ENCODE measurements at places on chromosomes 5 and 9.

- DNase-seq: no peak
These were observed 260.3 kb downstream of the NDUFS4 start for GRCh38 chr5:53820802-53821171.

- DNase-seq: no peak
These were observed 108.5 kb downstream of the ADRB2 start for GRCh38 chr5:148934895-148935400.

GRCh38 chr9:118473521-118473920, 769.3 kb downstream of the TLR4 start:
- no peak for DNase-seq

- DNase-seq: no peak
These were observed 39.8 kb downstream of the RASEF start for GRCh38 chr9:83023151-83023550.

GRCh38 chr5:14341571-14342230, 198.6 kb downstream of the TRIO start:
- no peak for DNase-seq

- no peak for DNase-seq
These were observed 117.6 kb upstream of the HMHB1 start for GRCh38 chr5:143694357-143694756.

DNA sequence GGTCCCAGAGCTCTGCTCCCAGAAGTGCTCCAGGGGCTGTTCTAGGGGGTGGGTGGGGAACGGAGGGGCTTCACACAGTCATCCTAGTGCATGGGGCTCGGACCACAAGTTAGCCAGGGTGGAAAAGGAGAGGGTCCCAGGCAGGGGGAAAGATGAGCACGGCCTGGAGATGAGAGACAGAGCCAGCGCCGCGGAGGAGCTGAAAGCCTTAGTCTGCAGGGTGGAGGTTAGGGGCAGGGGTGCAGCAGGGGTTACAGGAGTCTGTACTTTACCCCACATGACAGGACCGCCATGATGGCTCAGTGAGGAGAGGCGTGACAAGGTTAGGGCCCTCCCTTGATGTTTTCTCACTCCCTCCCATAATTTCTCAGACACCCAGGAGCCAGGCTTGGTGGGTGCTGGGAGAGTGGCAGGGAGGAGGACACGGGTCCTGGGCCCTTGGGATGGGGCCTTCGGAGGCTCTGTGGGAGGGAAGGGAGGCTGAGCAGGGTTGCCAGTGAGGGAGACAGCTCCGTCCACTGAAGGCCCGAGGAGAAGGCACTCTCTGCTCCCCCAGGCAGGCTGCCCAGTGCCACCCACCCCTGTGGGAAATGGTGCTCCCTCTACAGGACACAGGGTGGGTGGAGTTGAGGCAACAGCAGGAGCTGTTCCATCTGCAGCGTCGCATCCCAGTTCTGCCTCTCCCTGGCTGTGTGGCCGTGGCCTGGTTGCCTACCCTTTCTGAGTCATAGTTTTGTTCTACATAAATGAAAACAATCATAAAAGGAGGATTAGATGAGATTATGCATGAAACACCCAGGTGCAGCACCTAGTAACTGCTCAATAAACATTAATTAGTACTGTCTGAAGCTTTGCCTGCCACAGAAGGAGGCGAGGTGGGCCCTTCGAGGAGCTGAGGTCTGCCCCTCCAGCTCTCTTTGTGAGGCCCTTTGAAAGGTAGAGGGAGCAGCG, 66.2 kb downstream of the NDST1 start:
- no peak for DNase-seq

DNA sequence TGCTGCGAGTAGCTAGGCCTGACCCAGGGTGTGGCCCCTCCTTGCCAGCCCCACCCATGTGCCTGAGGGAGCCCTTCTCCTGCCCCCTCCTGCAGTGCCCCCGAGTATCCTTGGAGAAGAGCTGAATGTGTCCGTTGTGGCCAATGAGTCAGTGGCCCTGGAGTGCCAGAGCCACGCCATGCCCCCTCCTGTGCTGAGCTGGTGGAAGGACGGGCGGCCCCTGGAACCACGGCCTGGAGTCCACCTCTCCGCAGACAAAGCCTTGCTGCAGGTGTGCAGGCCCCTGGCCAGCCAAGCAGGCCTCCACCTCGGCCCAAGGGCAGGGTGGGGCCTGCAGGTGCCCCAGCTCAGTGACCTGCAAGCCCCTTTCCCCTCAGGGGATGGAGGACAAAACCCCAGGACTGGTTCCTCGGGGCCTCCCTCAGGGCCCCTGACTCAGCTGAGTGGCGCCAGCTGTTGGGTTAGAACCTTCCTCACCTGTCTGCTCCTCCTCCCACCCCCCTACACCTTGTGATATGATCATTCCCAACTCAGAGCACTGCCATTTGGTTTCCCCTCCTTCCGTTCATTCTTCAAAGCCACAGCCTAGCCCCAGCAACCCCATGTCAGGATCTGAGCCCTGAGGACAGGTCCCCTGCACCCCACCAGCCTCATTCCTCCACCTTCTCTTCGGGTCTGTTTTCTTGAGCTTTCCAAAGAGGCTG, 80.0 kb upstream of the ASS1 start:
- no peak for DNase-seq

DNA sequence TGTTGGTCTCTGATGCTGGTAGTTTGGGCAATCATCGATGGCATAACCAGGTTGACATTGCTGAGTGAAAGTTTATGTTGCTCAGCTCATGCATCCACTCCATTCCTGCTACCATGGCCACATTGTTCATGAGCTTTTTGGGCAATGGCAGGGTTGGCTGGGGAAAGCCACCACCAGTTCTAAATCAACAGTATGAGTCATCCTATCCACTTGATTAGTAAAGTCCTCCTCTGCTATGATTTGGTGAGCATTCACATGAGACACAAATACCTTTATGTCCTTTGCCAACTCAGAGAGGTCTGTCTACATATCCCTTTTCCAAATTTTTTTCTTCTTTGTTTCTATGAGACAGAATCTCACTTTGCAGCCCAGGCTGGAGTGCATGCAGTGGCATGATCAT, 129.7 kb upstream of the FBN2 start:
- no peak for DNase-seq

DNA sequence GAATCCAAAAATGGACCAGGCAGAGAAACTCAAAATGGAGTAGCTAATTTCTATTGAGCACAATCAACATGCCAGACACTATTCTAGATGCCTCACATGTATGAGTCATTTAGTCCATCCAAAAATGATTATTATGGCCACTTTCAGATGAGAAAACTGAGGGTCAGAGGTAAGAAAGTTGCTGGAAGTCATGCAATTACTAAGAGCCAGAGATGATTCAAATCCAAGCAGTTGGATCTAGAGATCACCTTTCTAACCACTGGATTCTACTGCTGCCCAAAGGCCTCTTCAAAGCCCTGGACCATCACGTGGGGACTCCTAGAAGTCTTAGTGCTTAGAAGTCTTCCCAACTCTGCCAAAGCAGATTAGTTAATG, 51.8 kb upstream of the HMHB1 start:
- DNase-seq: no peak

- DNase-seq: no peak
These were observed 50.6 kb downstream of the LRRTM2 start for GRCh38 chr5:138824516-138824915.

DNA sequence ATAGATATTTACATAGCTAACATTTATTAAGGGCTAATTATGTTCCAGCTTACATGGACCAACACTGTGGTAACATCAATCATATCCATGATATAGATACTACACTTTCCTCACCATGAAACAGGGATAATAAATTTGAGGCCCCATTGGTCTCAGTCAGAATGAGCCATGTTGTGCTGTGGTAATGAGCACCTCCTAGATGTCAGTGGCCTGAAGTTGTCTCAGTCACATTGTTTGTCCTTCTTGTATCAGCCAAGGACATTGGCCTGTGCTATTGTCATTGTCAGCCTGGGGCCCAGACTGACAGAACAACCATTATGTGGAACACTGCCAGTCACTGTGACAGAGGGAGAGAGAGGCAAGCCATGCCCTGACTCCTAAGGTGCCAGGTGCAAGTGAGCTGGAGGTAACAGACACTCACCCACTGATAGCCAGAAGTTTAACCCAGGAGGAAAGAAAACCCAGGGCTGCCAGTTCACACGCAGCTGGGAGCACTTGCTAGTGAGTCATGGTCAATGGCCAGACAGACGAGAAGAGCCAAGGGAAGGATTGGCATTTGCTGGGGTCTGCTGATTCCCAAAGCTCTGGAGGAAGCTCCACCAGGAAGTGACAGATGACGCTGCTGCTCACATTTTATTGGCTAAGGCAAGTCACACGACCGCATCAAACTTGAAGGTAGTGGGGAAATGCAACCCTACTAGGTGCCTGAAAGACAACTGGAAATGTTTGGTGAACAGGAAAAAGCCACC, 224.2 kb downstream of the MELK start:
- no peak for DNase-seq

- DNase-seq: no peak
These were observed 14.1 kb upstream of the SEMA5A start for GRCh38 chr5:9559965-9560364.

DNA sequence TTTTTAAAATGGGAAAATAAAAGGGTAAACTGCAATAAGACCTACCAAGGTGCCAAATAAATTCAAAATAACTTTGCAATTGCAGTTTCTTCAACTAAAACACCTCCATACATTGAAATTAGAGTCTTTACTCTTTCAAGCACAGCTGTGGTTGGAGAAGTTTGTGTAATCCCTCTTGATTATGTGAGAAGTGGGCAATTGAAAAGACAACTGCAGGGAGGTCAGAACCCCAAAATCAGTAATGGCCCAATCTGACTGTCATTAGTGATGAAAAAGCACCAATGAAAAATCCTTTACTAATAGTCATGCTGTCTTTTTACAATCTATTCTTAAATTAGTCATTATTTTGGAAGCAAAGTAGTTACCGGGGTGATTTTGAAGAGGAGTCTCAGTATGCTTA, 116.7 kb upstream of the RGMB start:
- DNase-seq: no peak

DNA sequence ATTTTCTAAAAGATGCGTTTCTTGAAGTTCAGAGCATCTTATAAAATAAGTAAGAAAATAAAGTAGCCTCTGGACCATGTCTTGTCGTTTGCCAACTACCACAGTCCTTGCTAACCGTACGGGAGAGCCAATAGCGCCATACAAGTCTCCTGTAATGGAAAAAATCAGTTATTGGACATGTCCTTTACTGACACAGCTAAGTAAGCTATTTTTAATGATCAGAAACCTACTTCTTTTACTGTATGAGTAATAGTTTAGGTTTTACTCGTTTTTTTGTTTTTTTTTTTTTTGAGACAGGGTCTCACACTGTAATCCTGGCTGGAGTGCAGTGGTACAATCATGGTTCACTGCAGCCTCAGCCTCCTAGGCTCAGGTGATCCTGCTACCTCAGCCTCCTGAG, 37.7 kb upstream of the RAPGEF6 start:
- DNase-seq: no peak

DNA sequence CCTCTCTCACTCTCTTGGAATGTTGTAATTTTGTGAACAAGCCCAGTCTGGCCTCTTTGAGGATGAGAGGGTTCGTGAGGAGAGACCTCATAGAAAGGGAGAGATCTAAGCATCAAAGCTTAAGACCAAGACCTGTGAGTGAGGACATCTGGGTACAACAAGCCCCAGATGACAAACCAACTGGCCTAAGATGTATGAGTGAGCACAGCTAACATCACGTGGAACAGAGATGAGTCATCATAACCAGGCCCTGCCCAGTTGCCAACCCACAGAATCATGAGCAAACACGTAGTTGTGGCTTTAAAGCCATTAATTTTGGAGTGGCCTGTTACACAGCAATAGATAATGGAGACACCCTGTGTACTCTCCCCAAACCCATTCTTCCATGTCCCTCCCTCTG, 439.1 kb upstream of the KIF2A start:
- no peak for DNase-seq

- no peak for DNase-seq
These were observed 286.4 kb downstream of the AOPEP start for GRCh38 chr9:95012902-95013301.

DNA sequence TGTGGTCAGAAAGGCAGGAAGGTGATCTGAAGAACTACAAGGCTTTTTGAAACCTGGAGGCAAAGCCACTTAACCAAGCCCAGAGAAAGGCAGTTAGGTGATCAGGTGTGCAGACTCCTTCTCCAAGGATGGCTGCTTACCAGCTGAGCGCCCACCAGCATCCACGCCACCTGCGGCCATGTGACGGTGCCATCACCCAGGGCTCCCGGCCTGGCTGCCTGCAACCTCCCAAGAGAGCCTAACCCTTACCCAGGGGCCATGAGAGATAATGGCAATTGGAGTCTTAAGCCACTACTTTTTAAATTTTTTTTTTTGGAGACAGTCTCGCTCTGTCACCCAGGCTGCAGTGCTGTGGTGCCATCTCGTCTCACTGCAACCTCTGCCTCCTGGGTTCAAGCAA, 33.1 kb upstream of the PHYKPL start:
- no peak for DNase-seq

- DNase-seq: no peak
These were observed 40.9 kb upstream of the F2RL2 start for GRCh38 chr5:76664079-76664478.

DNA sequence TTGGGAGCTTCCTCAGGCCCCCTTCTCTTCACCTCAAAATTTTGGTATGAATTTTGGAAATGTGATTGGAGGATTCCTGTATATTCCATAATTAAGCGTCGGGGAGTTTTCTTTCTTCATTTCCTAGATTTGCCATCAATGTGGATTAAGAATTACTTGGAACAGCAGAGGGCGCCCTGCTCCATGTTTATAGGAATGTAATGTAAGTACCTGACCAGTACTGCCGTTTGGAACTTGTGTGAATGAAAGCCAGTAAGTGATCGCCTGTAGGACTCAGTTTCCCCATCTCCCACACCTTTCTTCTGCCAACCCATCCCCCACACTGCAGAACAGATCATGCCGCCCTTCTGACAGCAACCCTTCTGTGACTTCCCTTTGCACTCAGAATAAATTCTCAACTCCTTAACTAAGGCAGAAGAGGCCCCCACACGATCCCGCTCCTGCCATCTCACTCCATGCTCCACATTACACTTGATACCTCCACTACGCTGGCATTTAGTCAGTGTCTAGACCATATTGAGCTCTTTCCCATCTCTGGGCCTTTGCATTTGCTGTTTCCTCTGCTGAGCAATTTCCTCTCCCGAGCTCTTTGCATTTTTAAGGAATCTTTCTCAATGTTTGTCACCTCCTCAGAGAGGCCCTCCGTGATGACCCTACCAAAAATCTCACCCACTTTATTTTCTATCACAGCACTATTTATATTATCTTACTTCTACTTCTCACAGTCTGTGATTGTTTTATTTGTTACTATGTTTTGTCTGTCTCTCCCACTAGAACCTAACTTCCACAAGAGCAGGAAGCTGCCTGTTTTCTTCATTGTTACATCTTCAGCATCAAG, 79.5 kb upstream of the HTR4 start:
- DNase-seq: no peak

- no peak for DNase-seq
These were observed 172.6 kb upstream of the PPP2R2B start for GRCh38 chr5:147051193-147051592.

DNA sequence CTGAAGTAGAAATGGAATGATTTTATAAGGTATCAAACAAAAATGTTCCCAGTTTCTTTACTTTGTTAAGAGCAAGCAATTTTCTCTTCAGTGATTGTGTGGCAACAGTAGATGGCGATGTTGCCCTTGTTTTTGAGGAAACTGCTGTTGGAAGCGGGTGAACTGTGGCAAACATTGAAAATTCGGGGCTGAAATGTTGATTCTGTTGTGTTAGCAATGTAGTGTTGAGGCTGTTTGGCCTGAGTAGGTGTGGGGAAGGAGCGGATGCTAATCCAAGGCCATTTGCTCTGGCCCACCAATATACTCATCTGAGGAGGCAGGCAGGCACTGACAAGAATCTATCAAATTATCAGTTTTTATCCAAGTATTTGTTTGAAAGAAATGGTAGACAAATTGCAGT, 129.8 kb downstream of the SLC12A2 start:
- no peak for DNase-seq
